ENCODE measurements at places on chromosomes 3 and 15.

- no peak for DNase-seq
These were observed 6.9 kb downstream of the GORASP1 start for GRCh38 chr3:39100500-39100886.

GRCh38 chr3:140341203-140341602 is 336.7 kb upstream of the TRIM42 start:
- DNase-seq: no peak

DNA sequence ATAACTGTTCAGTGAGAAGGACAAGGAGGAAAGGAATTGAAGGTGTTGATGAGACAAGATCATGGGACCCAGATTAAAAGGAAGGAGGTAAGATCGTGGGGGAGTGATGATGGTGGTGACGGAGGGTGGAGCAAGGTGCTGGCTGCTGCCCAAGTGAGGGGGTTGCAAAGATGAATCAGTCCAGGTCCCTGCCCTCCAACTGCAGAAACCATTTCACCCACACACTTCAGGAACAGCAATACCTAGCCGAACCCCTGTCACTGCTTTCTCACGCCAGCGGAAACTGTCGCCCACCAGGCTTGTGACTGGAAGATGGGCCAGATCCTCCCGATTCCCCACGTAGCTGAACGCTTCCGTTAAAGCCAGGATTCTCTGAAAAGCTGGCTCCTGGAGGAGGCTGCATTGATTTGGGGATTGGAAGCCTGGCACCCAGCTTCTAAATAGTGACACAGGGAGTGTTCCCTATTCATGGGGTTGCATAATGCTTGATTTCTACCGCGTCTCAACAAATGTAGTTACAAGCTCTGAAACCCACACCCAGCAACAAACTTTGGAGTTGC is 3.2 kb upstream of the LSG1 start:
- DNase-seq: no peak

- DNase-seq: no peak
These were observed 47.9 kb upstream of the SYNM start for GRCh38 chr15:99057020-99057419.

DNA sequence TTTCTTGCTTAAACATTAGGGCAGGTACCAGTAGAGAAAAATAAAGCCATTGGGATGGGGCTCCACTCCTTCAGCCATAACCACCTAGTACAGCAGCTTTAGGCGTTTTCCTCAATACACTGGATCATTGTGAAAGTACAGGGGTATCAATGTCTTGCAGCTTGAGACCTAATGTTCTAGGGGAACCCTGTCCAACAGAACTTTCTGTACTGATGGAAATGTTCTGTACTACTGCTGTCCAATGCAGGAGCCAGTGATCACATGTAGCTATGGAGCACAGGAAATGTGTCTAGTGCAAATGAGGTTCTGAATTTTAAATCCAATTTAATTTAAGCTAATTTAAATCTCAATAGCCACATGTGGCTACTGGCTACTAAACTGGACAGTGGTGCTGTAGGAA is 93.9 kb downstream of the NEDD4 start:
- DNase-seq: no peak

GRCh38 chr3:197599089-197599765 is 43.5 kb upstream of the BDH1 start:
- peak; percentile 79 for DNase-seq
